ENCODE measurements at places on chromosomes 2 and 18.

GRCh38 chr18:55096263-55096951, 137.1 kb upstream of the CCDC68 start:
- no peak for DNase-seq

- no peak for DNase-seq
Observed at GRCh38 chr18:57805117-57805516, 2.0 kb upstream of the ATP8B1 start.

GRCh38 chr2:238226698-238227586, 12.9 kb downstream of the HES6 start:
- DNase-seq = no peak

GRCh38 chr2:22359071-22359672, 1025.8 kb upstream of the KLHL29 start:
- no peak for DNase-seq

DNA sequence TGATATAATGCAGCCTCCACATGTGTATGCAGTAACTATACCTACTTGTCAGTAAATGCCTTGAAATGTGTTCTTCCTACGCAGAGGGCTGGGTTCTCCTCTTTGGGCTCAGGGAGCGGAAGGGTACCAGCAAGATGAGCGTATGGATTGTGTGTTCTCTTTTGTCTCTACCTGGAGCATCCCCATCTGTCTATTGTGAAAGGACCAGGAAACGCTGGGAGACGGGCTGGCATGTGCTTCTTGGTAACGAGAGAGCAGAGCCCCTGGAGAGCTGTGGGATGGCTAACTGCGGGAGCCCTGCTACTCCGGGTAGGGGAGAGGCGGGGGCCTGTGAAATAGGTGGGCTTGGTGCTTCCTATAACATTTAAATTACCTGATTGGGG, 80.9 kb downstream of the BCL2 start:
- DNase-seq = no peak

DNA sequence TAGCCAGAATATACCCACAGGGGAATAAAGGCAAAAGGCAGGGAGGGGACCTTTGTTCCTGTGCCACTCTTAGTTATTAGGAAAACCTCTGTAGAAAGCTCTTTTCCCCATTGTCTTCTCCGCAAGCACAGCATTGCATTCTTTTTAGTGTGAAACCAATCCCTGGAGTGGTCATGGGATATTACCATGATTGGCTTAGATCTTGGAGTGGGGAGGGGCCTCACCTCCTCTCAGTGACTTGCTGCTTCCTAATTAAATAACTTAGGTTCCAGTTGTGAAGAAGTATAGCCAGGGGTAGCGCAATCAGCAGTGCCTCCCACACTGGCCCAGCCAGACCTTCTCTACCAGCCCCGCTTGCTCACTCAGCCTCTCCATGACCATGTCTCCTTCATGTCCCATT, 49.9 kb upstream of the AFF3 start:
- DNase-seq = no peak

GRCh38 chr2:216405588-216405987, 6.7 kb upstream of the SMARCAL1 start:
- no peak for DNase-seq

DNA sequence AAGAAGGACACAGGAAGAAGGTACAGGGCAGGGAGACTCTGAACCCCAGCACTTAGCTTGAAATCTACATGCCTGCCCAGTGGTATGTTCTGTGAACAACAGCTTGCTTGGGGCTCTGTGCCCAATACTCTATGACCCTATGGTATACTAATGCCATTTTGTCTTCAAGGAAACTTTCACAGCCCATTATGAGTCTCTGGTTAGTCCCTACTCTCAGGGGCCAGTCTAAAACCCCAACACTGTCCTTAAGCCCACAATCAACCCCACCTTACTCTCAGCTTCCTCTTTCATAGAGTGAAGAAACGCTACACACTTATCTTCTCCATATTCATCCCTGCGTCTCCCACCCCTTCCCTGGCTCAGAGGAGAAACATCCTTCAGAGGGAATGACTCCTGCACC, 16.0 kb downstream of the NEB start:
- DNase-seq = no peak

DNA sequence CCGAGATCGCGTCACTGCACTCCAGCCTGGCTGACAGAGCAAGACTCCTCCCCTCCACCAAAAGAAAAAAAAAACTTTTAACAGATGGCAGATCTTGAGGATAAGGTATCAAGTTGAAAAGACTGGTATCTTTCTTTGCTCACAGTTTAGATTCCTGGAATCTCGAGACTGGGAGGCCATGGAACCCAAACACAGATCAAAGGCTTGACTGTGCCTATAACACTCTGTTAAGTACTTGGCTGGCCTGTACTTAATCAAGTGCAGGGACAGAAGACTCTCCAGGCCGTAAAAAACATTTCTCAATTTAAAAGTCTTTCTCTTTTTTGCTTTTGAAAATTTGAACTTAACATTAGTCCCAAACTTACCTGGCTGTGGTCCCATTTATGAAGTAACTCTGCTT, 107.1 kb upstream of the ZNF516 start:
- DNase-seq = no peak

GRCh38 chr2:240918258-240919091, 12.3 kb downstream of the CROCC2 start:
- DNase-seq = no peak
